ENCODE measurements at places on chromosomes 1 and 21.

DNA sequence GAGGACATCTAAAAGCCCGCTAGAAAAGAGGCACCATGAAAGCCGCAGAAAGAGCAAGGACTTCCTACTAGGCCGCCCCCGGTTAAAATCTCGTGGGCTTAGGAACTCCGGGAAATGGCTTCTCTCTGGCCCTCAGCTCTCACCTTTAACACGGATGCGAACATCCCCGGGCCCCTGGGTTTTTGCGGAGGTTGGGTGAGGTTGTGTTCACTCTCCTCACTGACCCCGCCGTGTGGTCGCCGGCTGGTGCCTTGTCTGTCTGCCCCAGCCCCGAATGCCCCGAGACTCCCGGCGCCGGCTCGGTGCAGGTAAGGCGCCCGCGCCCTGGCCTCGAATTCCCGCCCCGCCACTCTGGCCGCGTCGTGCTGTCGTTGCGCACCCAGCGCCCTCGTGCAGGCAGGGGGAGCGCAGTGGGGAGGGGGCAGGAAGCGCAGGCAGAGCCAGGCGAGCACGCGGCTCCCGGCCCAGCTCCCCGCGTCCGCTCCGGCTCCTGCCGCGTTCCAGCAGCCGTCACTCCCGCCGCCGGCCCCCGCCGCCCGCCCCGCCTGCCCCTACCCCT lies at the start of gene SHISAL2A:
TSS of gene SHISAL2A (plus strand) at position 437 of the 559 bp plus-strand sequence. CDS start 326 bp downstream, outside the sequence.
- DNase-seq: no peak

DNA sequence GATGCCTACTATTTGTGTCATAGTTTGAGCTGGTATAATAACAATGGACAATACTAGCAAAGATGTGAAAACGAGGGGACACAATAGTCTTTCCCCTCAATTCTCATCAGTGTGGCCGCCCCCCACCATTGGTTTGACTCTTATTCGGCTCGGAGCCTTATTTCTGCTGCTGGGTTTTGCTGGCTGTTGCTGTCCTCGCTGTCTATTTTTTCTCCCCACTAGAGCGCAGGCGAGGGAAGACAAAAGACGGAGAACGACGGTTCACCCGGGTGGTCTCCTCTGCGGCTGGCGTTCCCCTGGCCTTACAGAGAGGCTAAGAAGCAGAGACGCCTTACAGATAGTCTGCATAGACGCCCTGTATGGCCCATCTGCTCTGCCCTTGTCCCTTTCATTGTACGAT lies 19.4 kb downstream of the CLIC6 start:
- no peak for DNase-seq

DNA sequence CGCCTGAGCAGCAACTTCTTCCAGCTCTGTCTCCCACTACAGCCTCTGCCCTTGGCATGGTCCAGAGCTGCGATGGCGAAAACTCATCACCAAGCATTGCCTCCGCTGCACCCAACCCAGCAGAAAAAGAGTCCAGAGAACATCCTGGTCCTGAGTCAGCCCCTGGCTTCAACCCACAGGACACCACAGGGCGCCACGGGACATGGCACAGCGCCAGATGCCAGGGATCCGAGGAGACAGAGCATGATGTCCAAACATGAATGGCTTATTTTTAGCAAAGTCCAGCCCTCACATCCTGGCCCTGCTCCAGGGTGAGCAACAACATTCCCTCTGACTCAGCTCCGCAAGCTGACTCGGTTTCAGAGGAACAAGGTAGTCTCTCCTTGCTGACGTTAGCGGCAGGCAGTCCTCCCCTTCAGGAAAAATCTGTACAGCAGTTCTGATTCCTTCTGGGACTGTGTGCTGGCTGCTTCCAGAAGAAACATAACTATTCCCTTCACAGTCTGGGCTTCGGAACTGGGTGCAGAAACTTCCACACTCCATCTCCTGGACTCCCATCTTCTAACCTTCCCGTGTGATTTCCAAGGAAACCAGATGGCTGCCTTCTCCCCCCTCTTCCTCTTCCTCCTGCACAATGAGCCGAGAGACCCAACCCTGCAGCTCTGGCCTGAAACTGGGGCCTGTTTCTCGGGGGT lies 131.3 kb downstream of the TOMM20 start:
- DNase-seq: peak; percentile 98

DNA sequence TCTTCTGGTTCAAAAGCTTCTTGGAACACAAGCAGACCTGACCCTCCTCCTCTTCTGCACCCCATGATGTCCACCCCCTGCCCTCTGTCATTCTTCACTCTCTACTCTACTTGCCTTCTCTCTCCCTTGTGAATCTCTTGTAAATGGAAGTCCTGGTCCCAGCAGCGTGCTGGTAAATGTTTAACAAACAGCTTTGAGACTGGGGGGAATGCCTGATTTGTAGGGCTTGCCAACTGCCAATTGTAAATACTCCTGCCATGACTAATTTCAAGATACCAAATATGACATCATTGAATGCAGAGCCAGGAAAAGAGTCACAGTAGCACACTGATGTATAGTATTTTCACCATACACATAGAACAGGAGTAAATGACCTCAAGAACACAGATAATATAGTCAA lies 40.9 kb upstream of the LRRN2 start:
- DNase-seq: no peak

GRCh38 chr1:92907949-92908684 lies 53.1 kb downstream of the DIPK1A start:
- no peak for DNase-seq

- no peak for DNase-seq
These were observed 9.8 kb downstream of the FBLIM1 start for GRCh38 chr1:15768388-15768787.

GRCh38 chr1:156033011-156033410 lies 12.3 kb upstream of the SSR2 start:
- no peak for DNase-seq

DNA sequence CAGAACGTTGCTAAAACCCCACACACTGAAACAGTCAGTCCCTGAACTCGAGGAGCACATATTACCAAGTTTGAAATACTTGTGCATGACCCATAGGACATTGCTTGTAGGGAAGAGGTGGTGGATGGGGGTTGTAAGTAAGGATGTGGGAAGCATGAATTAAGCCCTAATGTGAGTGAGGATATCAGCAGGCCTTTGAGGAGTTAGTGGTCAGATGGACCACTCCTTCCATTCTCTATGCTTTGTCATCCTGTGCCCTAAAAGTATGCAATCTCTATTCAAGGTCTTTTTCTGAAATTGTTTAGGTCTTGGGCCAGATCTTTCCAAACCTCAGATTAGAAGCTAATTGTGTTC lies 70.9 kb upstream of the SAMSN1 start:
- DNase-seq: no peak

DNA sequence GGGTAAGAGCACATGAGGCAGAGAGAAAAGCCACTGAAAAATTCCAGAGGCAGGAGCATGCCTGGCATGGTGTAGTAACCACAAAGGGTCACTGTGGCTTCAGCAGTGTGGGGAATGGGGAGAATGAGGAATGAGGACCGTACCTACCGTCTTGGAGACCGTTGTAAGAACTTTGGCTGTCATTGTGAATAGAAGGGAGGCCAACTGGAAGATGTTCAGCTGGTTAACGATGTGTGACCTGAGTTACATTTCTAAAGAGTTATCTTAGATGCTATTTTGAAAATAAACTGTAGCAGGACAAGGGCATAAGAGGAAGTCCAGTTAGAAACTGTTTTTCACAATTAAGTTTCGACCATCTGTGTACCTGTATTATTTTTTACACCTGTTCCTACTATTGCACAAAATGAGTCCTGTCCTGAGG lies 365.5 kb upstream of the SGIP1 start:
- DNase-seq: no peak

DNA sequence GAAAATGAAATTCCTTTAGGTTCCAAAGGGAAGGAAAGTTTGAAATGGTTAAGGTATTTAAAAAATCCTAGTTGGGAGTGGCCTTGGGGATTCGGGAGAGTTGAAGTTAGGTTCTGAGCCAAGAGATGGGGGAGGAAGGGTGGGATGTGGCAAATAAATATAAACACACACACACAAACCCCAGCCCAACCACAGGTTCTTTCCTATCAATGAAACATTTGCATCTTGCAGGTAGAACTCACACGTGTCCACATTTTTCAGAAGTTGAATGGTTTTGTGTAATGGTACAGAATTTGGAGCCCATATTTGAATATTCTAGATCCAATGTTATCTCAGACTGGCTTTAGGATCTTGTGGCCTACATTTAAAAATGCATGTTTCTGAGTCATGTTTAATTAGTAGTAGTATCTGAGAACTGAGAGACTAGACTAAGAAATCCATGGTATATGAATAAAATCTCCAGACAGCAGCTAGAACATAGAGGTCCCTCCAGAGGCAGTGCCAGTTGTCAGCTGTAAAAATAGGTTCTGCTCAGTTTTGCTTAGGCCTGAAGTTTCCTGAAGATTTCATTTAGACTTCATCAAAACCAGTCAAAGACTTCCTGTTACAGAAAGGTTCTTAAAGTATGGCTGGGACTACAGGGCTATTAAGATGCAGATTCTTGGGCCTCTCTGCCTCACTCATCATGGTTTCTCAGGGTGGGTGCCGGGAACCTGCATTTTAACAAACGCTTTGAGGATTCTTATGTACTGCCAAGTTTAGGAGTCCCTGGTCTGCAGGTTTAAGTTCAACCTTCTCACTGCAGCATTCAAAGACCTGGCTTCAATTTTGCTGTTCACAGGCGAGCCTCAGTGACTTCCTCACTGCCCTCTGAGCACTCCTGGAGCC lies 21.3 kb downstream of the RUNX1 start:
- DNase-seq: no peak

DNA sequence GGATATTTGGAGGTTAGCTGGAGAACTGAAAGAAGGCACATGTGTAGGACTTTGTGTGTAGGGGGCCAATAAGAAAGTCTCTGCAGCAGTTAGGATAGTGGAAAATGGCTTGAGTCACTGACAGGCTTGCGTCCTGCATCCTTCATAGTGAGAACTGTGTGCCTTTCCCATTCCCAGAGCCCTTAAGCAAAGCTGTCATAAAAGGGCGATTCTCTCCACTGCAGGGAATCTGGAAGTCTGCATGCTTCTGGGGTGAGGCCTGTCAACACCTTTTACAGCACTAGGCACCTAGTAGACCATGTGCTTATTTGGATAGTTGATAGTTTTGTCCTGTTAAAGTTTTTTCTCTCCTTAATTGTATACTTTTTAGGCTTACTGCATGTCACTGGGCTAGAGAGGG lies 39.4 kb upstream of the MACF1 start:
- no peak for DNase-seq

GRCh38 chr1:88735382-88735781 lies 51.3 kb downstream of the PKN2 start:
- no peak for DNase-seq

- DNase-seq: no peak
These were observed 285.2 kb downstream of the PCP4 start for GRCh38 chr21:40152476-40152875.

GRCh38 chr1:24418898-24419628 lies 3.5 kb downstream of the NIPAL3 start:
- DNase-seq: peak; percentile 37

DNA sequence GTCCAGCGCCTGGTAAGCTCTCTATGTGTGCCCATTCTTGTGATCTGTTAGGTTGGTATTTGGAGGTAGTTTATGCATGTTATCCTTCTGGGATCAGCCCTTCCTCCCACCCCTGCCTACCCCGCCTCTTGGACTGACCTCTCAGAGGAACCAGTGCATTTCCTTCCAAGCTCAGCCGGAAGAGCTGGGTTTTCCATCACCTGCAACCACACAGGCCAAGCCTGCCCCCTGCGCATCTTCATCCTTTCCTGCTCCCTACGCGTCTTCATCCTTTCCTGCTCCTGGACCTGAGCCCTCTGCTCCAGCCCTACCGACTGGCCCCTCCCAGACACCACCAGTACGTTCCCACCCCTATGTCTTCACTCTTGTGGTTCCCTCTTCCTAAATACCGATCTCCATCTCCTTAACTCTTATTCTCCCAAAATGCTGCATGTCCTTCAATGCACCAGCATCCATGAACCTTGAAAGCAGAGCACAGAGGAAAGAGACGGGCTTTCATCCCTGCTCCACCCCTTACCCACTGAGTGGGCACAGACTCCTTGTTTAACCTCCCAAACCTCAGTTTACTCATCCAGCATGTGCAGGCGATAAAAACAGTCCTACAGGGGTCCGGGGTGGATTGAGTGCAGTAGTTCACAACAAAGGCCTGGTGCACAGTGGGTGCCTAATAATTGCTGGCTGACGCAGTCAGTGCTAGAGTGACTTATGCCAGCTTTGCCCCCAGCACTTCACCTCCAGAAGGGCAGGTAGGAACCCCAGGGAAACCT lies 526.3 kb downstream of the MATN1 start:
- DNase-seq: no peak

- DNase-seq: peak; percentile 75
These were observed 11.1 kb upstream of the ARHGEF2 start for GRCh38 chr1:155989242-155990004.

- DNase-seq: no peak
These were observed 11.2 kb downstream of the DCST2 start for GRCh38 chr1:155022136-155022926.

DNA sequence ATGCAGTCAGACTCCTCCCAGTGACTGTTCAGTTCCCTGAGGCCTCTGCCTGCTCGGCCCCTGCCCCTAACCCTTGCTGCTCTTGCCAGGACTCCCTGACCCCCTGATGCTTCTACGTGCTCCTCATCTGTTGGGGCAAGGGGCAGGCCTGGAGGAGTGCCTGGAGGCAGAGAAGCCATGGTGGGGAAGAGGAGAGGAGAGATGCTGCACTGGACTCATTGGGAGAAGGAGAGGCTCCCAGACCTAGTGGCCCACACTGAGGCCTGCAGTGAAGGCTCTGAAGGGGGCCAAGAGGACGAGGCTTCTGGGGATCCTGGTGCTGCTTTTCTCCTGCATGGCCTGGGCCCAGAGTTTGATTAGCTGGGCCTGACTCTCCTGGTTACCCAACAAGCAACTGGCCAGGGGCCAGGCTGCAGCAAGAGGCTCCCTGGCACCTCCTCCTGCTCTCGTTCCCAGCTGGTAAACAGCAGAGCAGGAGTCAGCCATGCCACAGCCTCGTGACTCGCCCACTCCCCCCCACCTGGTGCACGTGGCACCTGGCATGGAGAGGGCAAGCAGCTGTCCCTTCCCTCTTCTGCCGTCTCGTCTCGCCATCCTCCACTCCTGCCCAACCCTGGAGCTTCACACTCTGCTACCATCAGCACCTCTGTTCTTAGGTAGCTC lies 847 bp upstream of the RORC start:
- peak; percentile 27 for DNase-seq

GRCh38 chr21:42582787-42583476 lies 69.3 kb downstream of the SLC37A1 start:
- DNase-seq: no peak

- no peak for DNase-seq
These were observed 25.3 kb downstream of the PADI2 start for GRCh38 chr1:17093822-17094393.

All from substantia nigra (tissue), 51 donors.